Panc1 (cell line): ENCODE measurements at places on chromosomes 6 and 20. TPM values are rescaled to one million over a fixed set of nuclear protein-coding genes. Genes with fewer than 3 reads are reported as not detected.

Gene RGS17
- total RNA-seq, result 8.7 TPM

Gene MUC22
- total RNA-seq, result not detected

Gene UNC93A
- total RNA-seq, result not detected

Gene CRISP2
- total RNA-seq, result not detected

Gene FAM229B
- 12.0 TPM for total RNA-seq

Gene LSM2
- total RNA-seq, result 89.7 TPM
